ENCODE measurements at places on chromosomes 2 and 18. TPM values are rescaled to one million over a fixed set of nuclear protein-coding genes. Genes with fewer than 3 reads are reported as not detected.
A peak's percentile ranks its signal among the peaks of the same experiment; 100 is the strongest.

UCN gene
- total RNA-seq: 9.3 TPM

KLHL30 gene
- not detected for total RNA-seq

XDH gene
- total RNA-seq: 3.7 TPM

MBD2 gene
- 35.6 TPM for total RNA-seq

TTR gene
- total RNA-seq: not detected

SP100 gene
- 71.5 TPM for total RNA-seq

MYOM1 gene
- total RNA-seq: not detected

SS18 gene
- total RNA-seq: 84.3 TPM

RNF152 gene
- total RNA-seq: 4.0 TPM

GFPT1 gene
- 14.3 TPM for total RNA-seq

TMEM17 gene
- total RNA-seq: 3.9 TPM

LYG2 gene
- 0.61 TPM for total RNA-seq

CLEC4F gene
- not detected for total RNA-seq

GRCh38 chr2:218323526-218324472, 31.5 kb upstream of the TMBIM1 start:
- peak; percentile 59 for DNase-seq

GRCh38 chr18:25561918-25562317, 210.0 kb upstream of the ZNF521 start:
- DNase-seq: no peak

DNA sequence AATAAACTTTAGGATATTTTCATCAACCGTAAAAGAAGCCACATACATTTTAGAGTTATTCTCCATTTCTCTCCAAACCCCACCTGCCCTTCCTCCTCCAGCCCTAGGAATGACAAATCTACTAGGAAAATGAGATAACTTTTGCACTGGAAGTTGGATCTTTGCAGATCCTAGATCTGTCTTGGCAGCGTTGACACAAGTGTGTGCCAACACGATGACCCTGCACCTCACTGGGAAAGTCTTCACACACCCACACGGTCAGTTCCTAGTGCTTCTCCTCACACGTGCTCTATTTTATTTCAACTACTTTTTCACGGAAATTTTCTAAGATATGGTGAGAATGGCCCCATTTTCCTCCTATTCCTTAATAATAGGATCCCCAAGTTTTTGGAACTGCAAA, 14.1 kb upstream of the HPCAL1 start:
- DNase-seq: no peak

GRCh38 chr2:137705296-137705695, 259.0 kb upstream of the HNMT start:
- DNase-seq: no peak

GRCh38 chr2:45895241-45895861, 243.9 kb downstream of the PRKCE start:
- no peak for DNase-seq

DNA sequence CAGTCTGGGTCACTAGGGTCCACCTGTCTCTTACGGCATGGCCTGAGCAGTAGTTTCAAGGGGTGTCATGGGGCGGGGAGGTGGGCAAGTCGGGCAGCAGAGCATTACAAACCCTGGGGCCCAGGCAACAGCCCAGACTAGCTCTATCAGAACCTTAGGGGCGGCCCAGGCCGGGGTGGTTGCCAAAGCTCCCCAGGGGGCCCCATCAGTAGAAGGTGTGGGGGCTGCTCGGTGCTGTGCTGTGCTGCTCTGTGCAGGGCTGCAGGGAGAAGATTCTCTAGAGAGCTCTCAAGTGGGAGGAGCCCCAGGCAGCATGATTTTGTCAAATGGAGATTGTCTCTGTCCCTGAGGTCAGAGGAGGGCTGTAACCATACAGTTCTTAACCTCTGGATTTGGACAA, 36.4 kb upstream of the SLC14A1 start:
- no peak for DNase-seq

DNA sequence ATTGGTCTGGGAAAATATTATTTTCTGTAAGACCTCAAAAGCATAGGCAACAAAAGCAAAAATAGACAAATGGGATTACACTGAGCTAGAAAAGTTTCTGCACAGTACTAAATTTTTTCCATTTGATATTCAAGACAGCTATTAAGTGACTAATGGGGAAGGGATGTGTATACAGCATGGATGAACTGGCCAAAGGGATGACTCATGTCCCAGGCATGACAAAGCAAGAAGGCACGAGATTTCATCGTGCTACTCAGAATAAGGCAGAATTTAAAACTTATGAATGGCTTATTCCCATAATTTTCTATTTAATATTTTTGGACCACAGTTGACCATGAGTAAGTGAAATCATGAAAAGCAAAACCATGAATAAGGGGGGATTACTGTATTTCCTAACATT, 1250.1 kb upstream of the GYPC start:
- peak; percentile 90 for DNase-seq

- DNase-seq: no peak
These were observed 72.3 kb downstream of the ACVR2A start for GRCh38 chr2:147917161-147917560.

DNA sequence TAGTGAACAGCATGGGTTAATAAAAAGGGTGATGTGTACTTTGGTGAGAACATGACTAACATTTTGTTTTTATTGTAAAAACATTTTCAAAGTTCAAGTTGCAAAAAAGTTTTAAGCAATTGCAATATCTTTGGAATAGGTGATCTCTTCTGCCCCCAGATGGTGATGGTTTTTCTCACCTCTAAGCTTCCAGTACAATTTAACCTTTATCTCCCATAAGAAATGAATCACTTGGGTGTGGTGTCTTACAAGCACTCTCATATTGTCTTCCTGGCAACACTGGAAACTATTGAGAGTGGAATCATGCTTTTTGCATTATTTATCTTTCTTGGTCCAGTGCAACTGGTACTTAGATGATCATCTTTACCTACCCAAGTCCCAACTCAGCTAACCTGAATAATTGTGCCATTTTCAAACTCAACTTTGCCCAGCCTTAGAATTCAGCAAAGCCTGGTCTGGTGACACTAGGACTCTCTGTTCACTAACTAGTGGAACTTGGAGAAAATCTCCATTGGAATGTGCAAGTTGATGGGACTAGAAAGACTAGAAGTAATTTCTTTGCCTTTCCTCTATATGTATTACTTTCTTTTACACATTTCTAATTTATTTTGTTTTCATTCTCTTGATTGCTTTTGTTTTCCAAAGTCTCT, 964.7 kb upstream of the ZEB2 start:
- peak; percentile 77 for DNase-seq

DNA sequence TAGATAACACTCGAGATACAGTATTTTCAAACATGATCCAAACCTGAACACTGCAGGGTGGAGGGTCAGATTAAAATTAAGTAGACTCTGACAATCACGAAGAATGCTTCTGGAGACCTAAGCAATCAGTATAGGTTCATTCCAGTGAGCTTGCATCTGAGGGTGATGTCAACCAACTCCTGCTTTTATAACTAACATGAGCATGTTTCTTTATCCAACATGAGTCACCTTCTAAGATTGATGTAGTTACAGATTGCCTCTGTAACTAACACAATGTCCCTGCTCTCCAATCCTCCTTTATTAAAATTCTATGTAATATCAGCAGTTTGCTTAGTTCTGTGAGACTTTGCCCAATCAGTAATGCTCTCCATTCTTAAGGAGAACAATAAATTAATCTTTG, 225.7 kb downstream of the ARL6IP6 start:
- DNase-seq: no peak

- DNase-seq: no peak
These were observed 245.5 kb upstream of the PARD3B start for GRCh38 chr2:204299766-204300165.

DNA sequence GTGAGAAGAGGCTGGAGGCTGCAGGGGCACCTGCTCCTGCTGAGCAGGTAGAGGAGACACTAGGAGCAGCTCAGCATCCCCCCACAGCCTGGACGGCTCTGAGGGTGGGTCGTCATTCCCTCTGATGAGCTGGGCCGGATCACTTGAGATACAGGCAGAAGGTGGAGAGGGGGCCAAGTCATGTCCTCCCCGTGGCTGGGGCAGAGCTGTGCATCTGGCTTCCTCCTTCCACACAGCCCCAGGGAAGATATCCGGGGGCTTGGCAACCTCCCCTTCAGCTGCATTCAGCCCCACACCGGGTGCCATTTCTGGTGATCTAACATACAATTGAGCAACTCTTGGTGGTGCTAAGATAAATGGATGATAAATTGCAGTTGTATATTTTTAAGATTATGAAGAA, 236.9 kb downstream of the LDLRAD4 start:
- DNase-seq: no peak

GRCh38 chr2:235640926-235641723, 147.3 kb downstream of the AGAP1 start:
- DNase-seq: no peak

GRCh38 chr2:182248362-182248761, 178.5 kb downstream of the PDE1A start:
- no peak for DNase-seq

GRCh38 chr2:114139542-114139941, 249.7 kb downstream of the ACTR3 start:
- DNase-seq: no peak

GRCh38 chr2:200405599-200406298, 99.3 kb downstream of the SPATS2L start:
- peak; percentile 98 for DNase-seq

DNA sequence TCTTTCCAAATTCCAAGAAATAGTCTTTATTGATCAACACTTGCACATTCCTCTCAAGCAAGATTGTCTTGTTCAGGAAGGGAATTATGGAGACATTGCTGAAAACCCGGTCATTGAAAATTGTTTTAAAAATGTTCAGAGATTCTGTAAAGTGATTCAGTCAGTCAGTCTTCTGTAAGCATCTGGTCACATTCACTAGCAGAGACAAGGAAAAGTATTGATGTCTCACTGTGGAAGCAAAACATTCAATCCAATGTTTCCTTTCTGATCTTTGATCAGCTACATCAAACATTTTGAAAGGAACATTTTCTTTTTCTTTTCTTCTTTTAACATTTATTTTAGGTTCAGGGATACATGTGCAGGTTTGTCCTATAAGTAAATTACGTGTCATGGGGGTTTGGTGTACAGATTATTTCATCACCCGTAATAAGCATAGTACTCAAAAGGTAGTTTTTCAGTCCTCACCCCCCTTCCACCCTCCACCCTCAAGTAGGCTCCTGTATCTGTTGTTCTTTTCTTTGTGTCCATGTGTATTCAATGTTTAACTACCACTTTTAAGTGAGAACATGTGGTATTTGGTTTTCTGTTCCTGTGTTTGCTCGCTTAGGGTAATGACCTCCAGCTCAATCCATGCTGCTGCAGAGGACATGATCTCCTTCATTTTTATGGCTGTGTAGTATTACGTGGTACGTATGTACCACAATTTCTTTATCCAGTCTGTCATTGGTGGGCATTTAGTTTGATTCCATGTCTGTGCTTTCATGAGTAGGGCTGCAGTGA, 61.2 kb downstream of the CTNNA2 start:
- no peak for DNase-seq

DNA sequence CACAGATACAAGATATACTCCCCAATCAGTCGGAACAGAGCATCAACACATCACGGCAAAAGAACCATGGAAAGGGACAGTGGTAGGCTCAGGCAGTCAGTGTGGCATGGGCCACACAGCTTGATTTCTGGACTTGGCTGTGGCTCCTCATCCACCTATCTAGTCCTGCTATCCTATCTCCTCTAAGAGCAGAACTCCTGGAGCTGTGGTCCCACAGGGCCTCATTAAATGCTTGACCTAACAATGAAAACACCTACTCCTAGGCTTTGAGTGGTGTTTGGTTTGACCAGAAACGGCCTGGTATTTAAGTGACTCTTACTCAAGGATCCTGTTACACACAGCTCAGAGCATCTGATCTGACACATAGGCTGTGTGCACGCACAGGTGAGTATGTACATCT, 33.6 kb upstream of the SMAD2 start:
- DNase-seq: no peak

DNA sequence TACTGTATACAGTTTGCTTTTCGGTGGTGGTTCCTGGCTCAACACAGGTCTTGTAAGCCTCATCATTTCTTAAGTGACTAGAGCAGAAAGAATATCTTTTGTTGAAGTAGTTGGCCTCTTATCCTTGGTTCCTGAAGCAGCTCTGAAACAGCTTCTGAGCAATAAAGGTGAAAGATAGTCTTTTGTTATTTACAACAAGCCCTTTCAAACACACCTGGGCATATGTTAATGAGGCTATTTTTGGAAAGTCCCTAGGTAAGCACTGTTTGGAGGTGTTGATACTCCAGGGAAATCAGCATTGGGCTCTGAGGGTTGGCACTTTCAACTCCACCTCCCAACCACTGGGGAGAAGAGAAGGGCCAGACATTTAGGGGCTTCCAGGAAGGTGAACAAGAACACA, 211.0 kb downstream of the MCFD2 start:
- no peak for DNase-seq

- no peak for DNase-seq
These were observed 5.6 kb downstream of the LAMA3 start for GRCh38 chr18:23694637-23695430.

GRCh38 chr18:22176420-22177326, 7.3 kb downstream of the GATA6 start:
- DNase-seq: no peak

- DNase-seq: peak; percentile 40
These were observed 166.4 kb downstream of the TMEM247 start for GRCh38 chr2:46645681-46646162.

DNA sequence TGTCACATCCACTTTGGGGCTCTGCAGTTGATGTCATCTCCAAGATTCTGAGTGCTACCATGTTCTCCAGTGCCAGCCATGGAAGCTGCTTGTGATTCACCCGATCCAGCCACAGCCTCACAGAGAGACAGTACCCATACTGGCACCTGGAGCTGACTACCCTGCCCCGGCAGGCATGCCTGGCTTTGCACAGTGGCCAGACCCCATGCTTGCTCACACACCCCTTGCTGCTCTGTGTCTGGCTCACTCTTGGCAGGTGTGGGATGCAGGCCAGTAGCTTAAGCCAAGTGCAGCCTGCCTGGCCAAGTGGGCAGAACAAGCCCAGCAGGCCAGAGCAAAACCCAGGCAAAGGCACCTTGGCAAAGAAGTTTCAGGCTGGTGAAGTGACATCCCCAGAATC, 828.4 kb upstream of the VRK2 start:
- no peak for DNase-seq

DNA sequence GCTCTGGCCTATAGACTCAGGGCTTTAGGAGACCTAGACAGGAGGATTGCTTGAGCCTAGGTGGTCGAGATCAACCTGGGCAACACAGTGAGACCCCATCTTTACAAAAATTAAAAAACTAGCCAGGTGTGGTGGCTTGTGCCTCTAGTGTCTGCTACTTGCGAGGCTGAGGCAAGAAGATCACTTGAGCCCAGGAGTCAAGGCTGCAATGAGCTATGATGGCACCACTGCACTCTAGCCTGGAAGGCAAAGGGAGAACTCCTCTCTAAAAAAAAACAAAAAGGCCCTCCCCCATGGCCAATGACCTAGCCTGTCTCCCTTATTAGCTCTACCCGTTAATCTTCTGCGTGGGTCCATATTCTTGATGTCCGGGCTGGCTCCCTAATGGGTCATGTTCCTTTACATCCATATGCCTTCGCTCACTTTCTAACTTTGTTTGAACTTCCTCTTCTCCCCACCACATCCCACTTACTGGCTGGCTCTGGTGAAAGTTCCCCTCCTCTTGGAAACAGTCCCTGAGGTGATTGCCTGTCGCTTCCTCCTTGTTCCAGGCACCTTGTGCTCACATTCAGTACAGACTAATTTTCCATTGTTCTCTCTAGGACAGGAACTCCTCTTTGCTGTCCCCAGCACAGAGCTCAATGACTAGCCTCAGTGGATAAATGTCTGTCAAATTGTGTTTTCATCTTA, 103.0 kb downstream of the AFF3 start:
- no peak for DNase-seq
